Amniotic stem cell (primary cell): ENCODE measurements at places on chromosomes 11 and 22.

- no peak for DNase-seq
Observed at GRCh38 chr11:33656768-33657167, 43.9 kb downstream of the C11orf91 start.

GRCh38 chr11:10328314-10329098, 23.6 kb downstream of the ADM start:
- DNase-seq: no peak

- DNase-seq: peak; percentile 14
Observed at GRCh38 chr11:70016666-70017367, 61.3 kb upstream of the ANO1 start.

GRCh38 chr11:70477176-70477575, 78.8 kb downstream of the CTTN start:
- DNase-seq: no peak

DNA sequence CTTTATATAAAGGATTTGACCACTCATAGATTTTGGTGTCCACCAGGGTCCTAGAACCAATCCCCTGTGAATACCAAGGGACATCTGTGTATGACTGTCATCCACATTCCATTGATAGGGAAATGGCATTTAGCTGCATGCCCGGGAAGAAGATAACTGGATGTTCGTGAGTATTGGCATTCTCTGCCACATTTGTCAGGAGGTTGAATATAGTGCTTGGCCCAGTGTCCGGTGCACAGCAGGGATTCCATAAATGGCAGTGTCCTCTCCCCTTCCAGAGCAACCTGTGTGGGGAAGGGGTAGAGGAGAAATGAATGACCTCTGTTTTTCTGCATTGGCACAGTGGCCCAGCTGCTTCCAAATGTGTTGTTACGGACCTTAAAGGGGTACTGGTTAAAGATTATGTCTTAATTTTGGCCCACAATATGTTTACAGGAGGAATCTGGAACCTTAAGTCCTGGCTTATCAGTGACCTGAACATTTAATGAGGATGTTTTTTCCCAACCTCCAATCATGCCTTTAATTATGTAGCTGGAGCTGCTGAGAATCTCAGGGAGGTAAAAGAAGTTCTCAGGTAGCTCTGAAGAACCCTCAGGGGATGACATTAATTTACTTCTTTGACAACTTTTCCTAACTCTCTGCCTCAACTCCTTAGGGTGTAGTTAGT, 33.6 kb upstream of the OR4B1 start:
- no peak for DNase-seq

- DNase-seq: no peak
Observed at GRCh38 chr11:10708131-10708530, 14.6 kb upstream of the IRAG1 start.

DNA sequence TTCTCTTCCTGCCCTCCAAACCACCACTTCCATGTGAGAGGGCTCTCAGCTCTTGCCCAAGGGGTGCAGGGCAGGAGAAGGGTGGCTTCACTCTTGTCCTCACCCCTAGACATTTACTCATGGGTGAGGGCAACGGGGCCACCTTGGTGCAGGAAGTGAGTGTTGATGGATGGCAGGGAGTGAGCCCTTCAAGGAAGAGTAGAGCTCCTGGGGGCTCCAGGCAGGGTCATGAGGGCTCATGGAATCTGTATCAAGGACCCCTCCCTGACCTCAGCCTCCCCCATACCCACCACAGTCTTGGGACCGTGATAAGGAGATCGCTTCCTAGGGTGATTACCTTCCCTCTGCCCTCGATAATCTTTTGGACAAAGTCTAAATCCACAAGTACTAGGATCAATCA, 37.8 kb downstream of the TSPAN18 start:
- DNase-seq: no peak
